ENCODE measurements at places on chromosomes 13 and 19.

DNA sequence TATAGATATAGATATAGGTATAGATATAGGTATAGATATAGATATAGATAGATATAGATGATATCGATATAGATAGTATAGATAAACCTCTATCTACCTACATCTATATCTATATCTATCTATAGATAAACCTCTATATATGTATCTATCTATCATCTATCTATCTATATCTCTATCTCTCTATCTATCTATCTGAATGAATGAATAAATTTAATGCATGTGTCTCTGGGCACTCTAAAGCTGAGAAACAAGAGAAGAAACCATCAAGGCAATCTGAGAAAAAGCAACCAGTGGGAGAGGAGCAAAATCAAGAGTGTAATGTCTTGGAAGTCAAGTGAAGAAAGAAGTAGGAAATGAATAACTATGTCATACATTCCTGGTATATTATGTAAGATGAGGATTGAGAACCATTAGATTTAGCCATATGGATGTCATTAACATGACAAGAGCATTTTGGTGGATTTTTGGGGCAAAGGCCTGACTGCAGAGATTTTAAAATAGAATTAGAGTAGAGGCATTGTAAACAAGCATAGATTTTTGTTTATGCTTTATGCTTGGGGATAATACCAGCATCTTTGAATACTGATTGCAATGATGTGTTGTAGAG, 1262.7 kb upstream of the MIR17HG start:
- DNase-seq = no peak

DNA sequence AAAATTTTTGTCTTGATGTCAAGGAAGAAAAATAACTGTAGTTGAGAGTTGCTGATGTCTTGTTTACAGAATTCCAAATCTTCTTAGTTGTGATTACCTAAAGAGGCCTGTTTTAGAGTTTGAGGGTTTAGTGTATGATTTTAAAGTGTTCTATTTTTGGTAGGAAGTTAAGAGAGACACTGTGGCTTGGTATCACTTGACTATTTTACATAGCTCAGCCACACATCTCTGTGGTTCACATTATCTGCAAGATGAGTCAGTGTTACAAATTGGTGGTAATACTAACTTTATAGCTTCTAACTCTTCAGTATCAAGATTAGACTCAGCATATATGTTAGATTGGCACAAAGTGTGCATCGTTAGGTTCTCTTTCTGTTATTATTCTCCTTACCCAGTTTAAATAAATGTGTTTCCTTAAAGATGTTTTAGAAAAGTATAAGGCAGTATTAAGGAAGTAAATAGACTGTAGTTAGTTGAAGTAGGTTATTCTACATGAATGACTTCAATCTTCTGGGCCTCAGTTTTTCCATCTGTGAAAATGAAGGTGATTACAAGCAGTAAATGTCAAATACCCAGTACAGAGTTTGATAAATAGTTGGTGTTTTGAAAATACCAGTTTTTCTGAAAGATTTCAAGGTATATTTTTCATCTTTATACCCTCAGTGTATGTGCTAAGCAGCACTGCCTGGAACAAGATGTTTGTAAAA, 33.4 kb downstream of the COG6 start:
- no peak for DNase-seq

DNA sequence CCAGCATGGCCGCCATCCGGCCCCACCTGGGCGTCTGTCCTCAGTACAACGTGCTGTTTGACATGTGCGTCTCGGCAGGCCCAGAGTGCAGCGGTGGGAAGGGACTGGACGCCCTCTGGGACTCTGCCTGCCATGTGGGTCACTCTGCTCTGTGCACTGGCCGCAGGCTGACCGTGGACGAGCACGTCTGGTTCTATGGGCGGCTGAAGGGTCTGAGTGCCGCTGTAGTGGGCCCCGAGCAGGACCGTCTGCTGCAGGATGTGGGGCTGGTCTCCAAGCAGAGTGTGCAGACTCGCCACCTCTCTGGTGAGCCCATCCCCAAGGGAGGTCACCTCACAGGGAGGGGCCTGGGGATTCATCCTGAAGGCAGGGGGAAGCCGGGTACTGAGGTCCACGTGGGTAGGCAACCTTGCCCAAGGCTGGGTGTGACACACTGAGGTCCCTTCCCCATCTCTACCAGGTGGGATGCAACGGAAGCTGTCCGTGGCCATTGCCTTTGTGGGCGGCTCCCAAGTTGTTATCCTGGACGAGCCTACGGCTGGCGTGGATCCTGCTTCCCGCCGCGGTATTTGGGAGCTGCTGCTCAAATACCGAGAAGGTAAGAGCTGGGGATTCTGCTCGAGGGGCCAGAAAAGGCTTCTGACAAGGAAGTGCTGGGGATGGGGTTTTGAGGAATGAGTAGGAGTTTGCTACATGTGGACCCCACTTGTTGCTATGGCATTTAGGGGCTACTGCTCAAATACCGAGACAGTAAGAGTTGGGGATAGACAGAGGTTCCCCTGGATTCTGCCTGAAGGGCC, 11.3 kb downstream of the ABCA7 start:
- DNase-seq = no peak

DNA sequence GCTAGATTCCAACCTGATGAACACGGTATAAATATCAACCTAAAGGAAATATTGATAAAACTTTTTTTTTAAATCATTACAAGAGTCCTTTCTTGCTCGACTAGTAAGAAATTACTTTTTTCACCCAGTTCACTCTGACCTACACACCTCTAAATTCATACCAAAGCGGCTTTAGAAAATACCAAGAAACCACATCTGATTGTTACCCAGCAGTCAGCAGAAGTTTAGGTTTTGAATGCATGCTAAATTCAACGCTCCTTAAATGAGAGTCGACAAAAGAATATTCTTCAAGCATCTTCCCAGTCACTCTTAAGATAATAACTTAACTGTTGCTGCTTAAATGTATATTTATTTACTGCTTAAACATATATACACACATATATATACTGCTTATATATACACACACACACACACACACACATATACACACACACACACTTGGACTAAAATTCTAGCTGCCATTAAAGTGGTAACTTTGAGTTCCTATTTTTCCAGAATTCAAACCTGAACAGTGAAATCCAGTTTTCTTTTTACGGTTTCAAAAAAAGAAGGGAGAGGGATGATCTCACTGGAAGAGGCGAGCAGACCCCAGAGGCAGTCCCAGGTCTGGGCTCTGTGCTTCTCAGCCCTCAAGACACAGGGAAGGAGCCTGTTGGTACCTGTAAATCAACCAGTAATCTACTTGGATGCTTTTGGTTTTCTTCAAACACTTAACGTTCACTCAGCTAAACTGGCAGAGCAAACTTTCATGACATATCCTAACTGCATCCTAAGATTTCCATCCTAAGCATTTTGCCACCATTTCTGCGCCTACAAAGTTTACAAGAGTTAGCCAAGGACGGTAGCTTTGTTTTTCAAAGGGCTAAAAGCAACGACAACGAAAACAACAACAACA, 1.7 kb downstream of the STK24 start:
- DNase-seq = no peak

GRCh38 chr13:29817604-29818378, 32.6 kb downstream of the UBL3 start:
- no peak for DNase-seq

GRCh38 chr13:95624020-95624419, 20.5 kb downstream of the DZIP1 start:
- DNase-seq = no peak

DNA sequence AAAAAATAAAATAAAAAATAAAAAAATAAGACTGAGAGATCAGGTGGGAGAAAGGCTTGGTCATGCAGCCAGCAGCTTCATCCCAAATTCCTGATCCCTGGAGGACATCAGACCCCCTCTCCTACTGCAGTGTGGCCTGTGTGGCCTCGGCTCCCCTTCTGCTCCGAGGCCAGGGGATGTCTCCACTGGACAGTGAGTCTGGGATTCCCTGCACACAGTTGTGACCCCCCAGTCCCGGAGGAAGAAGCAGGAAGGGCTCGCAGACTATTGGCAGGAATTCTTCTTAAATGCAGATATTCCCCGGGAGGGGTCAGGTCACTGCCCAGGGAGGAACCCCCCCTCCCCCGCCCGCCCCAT, 41.9 kb downstream of the ZNF627 start:
- no peak for DNase-seq

GRCh38 chr13:26377038-26377437, 123.1 kb downstream of the CDK8 start:
- DNase-seq = peak; percentile 35

DNA sequence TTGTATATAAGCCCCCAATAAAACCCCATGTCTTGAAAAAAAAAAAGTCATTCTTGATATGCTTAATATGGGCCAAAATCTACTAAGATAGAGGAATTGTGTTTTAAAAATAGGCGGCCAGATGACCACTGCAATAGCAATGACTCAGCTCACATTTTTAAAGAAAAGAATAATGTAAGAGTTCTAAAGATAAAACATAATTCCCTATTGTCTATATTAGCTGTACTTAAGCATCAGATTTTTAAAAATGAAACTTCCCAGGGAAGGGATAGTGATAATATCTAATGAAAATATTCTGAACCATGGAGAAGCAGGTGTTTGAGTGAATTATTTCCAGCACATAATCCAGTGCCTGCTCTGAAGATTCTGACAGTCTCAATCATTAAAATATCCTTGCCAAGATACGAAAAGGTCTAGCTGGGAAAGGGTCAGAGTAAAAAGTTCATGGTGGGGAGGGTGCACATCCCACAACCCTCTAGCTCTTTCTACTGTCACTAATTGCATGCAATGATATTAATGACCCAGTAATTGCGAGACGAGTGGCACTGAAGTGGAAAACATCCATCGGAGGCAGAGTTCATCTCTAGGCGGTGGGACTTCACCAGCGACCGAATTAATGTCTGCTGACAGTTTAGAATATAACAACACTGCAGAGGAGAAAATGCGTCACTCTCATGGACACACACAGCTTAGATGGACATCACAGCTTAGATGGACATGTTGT, 31.6 kb downstream of the EFNB2 start:
- DNase-seq = no peak

All from right cardiac atrium (tissue), 5 donors.